ENCODE measurements at places on chromosomes 2 and 18.

GRCh38 chr18:43994381-43994780 lies 686.3 kb upstream of the SETBP1 start:
- DNase-seq: no peak

DNA sequence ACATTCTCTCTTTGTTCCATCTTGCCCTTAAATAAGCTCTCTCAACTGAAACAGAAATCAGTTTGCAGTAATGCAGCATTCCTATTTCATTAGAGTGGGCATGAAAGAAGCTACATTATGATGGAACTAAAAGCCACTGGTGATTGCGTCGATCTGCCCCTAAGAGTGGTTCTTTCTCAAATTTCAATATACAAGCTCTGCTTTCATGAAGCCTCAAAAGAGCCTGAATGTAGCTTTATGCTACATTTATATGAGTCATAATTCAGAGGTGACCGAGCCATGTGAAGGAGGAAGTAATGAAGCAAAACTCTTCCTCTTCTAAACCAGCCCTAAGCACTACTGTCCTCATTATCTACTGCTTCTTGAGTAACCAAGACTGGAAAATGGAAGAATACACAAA lies 64.8 kb upstream of the CYTIP start:
- no peak for DNase-seq

DNA sequence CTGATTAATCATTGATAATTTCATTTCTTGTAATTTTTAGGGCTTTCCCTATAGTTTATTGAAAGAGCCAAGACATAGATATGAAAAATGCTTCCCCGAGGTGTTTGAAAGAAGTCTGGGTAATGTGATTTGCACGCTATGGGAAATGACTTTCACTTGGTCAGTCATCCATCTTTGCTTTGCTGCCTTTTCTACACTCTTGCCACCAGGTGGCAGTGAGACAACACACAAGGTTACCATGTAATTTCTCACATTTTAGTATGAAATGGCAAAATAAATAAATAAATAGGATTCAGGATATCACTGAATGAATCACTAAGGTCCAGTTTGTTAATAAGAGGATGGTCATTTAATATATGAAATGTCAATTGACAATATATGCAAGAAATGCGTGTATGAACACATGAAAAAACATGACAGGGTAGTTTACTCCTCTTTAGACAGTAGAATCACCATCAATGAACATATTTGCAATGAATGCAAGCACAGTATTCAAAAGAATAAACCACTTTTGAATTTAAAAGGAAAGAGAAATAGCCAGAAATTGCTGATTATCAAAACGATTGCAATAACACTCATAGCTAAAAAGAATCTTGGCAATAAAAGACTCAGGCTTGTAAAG lies 52.2 kb upstream of the KCNH7 start:
- no peak for DNase-seq

- no peak for DNase-seq
Measured at GRCh38 chr2:84900971-84901370, 4.5 kb upstream of the TMSB10 start.

DNA sequence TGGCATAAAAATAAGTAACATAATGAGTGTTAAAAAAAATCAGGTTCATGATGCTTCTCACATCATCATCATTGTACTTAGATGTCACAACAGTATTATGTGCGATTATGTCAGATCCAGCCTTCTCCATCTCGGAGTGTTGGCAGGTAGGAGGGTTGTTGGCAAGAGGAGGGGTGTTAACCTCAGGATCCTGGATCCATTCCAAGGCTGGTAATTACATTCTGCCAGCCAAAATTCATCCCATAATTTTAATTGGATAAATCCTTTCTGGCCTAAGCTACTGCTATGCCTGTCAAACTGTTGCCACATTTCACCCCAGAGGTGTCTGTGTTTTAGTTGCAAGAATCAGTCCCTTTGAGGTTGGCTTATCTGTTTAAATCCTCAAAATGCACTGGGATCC lies 891 bp upstream of the FTCDNL1 start:
- no peak for DNase-seq

- DNase-seq: no peak
Measured at GRCh38 chr18:9243029-9243428, 91.5 kb upstream of the TWSG1 start.

- DNase-seq: no peak
Measured at GRCh38 chr2:21041462-21041861, 2.4 kb downstream of the APOB start.

GRCh38 chr2:108845923-108846322 lies 59.4 kb downstream of the CCDC138 start:
- DNase-seq: no peak

- no peak for DNase-seq
Measured at GRCh38 chr18:79402977-79403722, 7.4 kb downstream of the NFATC1 start.

DNA sequence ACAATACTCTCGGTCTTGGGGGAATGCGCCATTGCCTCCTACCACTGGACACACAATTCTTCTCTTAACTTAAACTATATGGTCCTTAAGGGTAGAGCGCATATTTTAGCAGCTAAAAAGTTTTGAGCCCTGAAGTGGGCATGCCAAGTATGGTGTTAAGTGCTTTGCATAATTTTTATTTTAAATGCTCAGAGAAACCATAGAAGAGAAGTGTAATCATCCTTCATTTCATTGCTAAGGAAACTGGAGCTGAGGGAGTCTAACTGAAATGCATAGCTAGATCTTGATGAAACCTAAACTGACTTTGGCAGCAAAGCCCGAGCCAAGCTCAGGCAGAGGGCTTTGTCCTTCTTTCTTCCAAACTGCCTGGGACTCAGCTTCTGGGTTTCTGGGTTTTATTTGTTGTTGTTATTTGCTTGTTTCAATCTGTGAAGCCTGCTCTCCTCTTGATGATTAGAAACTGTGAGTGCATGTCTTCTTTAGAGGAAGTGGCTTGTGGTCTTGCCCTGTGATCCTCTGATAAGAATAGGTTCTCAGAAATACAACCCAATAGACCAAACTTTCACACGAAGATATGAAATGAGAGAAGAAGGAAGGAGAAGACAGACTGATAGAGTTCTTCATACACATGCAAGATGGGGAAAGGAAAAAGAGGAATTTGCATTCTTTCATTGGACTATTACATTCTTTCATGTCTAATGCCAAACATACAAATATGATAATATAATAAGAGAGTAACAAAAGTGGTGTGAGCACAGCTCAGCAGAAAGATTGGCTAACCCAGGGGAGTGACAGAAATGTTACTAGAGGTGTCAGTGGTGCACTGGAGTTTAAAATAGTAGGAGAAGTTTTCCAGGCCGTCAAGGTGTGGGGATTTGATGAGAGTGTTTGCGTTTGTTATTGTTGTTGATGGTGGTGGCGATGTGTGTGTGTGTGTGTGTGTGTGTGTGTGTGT lies 7.5 kb upstream of the RNF144A start:
- peak; percentile 74 for DNase-seq

DNA sequence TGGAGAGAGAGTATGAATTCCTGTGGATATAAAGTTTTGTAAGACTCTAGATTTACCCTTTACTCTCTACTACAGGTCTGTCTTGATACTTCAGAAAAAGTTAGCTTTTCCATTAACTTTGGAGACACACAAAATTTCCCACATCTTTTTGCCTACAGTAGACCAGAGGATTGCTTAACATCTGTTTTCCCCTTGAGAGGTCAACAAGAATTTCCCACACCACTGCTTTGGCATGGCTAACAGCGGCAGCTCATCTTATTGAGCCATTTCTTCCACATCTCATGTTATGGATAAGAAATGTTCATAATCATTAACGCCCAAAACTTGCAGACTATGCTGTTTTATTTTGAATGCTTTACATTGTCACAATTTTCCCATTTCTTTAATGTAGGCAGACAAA lies 273.6 kb upstream of the RGPD4 start:
- DNase-seq: no peak

- no peak for DNase-seq
Measured at GRCh38 chr2:58710795-58711279, 469.7 kb upstream of the FANCL start.

DNA sequence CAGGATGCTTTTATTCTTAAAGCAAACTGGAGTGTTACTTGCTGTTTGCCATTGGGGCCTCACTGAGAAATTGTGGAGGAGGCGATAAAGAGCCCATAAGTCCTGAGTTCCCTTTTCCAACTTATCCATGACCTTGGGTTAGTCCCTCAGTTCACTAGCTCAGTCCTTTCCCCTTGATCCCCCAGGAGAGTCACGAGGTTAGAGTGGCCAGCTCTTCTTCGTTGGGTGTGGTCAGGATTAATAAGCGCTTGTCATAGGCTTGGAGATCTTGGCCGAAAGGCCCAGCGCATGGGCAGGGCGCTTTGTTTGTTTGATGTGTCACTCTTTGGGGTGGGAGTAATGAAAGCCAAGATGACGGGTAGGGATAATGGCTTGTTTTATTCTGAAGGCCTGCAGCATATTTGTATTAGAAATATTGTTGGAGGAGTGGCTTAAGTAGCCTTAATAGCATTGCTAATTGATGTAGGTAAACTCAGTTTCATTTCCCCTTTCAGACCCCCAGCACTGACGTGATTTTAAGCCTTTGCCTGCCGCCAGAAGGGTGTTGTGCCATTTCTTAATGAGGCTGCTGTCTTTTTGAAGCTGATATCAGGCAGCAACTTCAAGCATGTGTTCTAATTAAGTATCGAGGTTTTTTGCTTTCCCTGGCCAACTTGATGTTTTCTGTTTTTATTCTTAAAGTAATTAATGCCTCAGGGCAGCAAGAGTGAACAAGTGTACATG lies 15.7 kb downstream of the GRHL1 start:
- DNase-seq: no peak
